Activated T-cell treated with anti-CD3 and anti-CD28 coated beads, Interleukin-2, amount 50 U/mL, for 48 hours (primary cell): ENCODE measurements at places on chromosomes 3 and 15.

GRCh38 chr3:45056608-45057301 is 30.7 kb downstream of the CLEC3B start:
- DNase-seq = no peak

- no peak for DNase-seq
Measured at GRCh38 chr3:143103652-143104051, 15.9 kb upstream of the CHST2 start.

- DNase-seq = no peak
Measured at GRCh38 chr15:87706001-87706400, 550.5 kb downstream of the NTRK3 start.

DNA sequence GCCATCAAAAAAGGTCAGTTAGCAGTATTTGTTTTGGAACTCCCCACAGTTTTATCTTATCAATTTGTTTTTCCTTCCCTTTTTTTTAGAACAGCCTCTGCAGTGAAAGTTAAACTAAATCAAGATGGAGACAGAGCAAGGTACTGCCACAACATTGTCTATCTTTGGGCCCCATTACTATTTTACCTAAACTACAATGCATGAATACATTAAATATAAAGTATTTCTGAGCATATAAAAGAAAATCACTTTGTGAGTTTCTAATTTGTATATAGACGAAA is 139.5 kb downstream of the MEIS2 start:
- DNase-seq = no peak

DNA sequence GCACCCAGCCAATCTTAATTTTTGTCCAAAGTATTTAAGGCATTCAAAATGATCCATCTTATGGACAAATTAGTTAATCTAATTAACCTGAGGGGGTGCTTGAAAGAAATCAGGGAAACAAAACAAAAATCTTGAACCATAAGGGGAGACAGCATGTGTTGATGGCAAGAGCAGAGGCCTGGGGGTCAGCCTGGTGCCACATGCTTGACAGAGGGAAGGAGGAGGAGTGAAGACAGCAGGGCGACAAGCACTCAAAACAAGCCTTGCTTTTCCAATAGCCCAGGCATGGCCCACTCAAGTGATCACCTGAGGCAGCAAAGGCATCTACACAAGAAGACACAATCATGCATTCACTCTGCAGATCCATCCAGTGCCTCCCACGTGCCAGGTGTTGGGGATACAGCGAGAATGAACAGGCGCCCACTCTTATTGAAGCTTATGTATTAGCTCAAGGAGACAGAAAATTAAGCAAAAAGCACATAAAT is 25.0 kb upstream of the MGLL start:
- no peak for DNase-seq

- DNase-seq = no peak
Measured at GRCh38 chr15:29151484-29151857, 118.2 kb downstream of the NSMCE3 start.

- DNase-seq = no peak
Measured at GRCh38 chr15:83099290-83099689, 8.2 kb upstream of the TM6SF1 start.

DNA sequence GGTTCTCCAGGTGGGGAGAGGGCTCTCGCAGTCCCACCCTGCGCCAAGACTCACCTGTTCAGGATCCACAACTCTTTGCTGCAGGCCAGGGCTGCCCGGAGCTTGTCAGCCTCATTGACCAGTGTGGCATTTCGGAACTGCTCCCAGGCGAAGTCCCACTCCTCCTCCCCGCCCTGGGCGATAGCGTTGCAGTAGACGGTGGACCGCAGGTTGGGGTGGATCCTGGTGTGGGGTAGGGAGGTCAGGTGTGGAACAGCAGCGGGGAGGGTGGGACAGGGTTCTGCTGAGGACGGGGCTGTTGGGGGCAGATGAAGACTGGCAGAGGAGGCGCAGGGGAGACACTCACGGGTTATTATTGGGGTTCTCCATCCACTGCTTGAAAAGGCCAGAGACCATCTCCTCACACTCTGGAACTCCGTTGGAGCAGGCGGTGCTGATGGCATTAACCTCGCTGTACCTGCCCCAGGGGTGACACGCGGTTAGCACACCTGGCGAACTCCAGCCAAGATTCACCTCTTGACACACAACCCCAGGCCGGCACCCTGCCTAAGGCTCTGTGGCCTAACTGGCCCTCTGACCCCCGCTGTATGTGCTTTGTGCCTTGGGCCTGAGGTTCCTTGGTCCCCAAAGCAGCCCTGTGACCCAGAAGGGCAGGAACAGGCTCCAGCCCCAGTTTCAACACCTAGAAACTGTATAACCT is 16.1 kb downstream of the MESP2 start:
- no peak for DNase-seq

DNA sequence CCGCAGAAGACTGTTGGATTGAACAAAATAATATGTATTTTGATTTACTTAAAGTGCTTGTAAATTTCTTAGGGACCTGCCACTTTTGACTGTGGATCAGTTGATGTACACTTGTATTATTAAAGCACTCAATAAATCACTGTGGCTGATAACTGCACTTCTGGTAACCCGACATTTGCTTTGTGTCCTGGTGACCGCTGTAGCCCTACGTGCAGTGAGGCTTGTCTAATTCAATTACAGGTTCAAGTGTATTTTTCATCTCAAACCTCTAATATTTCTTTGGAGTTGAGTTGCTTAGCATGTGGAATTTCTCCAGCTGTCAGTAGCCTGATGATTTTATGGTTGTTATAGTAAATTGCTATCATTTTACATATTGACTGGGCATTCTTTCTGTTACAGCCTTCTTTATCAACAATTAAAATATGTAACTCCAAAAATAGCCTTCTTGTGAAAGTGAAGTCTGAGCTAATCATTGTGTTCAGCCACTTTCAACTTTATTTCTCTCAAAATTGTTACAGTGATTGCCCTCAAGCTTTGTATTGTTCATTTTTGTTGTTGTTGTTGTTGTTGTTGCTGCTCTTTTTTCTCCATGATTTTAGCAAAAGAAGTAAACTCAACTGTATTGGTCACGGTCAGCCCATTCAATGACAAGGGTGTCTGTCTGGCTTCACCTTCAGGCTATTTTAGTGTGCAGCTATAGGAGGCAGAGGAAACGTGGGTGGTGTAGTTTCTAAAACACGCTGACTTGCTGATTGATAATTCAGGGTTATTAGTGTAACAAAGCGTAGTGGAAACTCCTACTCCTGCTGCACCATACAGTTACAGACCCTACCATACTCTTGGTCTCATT is 215.1 kb upstream of the UBE2E1 start:
- no peak for DNase-seq

DNA sequence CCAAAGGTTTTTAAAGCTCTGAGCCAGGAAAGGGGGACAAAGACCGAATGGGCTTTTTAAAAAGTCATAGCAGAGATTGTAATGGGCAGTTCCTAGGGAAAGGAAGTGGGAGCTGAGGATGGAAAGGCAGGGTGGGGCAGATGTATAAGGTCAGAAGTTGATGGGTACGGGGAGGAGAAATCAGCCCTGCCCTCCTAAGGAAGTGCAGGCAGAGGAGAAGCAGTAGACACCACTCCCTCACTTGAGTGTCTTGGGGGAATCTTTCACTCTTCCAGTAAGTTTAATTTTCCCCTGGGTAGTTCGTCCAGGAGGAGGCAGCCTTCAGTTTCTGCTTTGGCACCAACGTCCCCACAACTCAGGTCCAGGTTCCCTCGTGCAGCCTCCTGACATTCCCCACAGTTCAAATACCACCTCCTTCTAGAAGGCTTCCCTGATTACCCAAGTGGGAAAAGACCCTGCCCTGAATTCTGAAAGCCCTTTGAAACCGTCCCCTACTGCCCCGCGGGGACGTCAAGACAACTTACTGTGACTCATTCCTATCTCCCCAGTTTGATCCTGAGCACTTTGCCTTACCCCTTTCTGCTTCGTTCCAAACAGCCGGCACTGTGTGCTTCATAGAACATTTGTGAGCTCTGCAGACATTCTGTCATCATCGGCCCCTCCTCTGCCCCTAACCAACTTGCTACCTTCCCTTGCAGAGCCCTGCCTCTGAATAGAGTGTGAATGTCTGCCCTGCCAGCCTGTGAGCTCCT is 14.3 kb upstream of the SRP14 start:
- no peak for DNase-seq

DNA sequence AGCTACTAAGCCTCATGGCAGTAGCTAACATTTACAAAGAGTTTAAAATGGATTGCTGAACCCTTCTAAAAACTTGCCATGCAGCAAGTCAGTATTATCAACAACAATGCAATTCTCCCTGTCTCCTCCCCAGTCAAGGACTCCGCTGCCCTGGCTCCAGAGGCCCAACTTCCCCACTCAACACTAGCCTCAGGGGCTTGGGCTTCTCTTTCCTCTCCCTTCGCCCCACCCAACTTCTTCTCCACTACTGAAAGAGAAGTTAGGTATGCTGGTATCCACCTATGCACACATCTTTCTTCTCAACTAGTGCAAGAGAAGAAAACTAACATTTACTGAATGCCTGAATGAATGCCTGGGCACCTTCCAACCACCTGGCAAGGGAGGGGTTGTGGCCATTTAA is 30.7 kb downstream of the TLE3 start:
- no peak for DNase-seq

- DNase-seq = no peak
Measured at GRCh38 chr15:75112848-75113492, 88.7 kb upstream of the C15orf39 start.

- DNase-seq = no peak
Measured at GRCh38 chr3:81217101-81217500, 544.3 kb downstream of the GBE1 start.
